Stimulated activated CD4-positive, alpha-beta T cell treated with anti-CD3 and anti-CD28 coated beads, Interleukin-1b, Interleukin-23, amount 100 ng/mL, for 1 hour (primary cell): ENCODE measurements at places on chromosomes 7 and 10.

DNA sequence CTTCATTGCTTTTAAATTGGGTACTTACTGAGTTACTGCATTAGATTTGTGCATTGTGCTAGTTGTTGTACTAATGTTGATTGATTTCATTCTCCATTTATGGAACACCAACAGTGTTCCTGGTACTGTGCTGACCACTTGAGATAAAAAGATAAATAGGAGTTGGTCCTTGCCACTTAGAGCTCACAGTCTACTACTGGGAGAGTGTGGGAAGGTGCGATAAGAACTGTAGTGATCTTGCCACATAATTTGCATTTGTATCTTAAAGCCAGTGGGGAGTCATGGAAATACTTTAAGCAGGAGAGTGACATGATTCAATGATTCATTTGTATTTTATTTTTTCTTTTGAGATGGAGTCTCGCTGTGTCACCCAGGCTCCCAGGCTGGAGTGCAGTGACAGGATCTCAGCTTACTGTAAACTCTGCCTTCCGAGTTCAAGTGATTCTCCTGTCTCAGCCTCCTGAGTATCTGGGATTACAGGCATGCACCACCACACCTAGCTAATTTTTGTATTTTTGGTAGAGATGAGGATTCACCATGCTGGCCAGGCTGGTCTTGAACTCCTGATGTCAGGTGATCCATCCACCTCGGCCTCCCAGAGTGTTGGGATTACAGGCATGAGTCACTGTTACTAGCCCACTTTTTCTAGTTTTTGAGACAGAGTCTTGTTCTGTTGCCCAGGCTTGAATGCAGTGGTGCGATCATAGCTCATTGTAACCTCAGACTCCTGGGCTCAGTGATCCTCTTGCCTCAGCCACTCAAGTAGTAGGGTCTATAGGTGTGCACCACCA is 51.2 kb upstream of the TMEM248 start:
- no peak for DNase-seq

- no peak for DNase-seq
Observed at GRCh38 chr7:48046458-48046857, 11.1 kb downstream of the C7orf57 start.

DNA sequence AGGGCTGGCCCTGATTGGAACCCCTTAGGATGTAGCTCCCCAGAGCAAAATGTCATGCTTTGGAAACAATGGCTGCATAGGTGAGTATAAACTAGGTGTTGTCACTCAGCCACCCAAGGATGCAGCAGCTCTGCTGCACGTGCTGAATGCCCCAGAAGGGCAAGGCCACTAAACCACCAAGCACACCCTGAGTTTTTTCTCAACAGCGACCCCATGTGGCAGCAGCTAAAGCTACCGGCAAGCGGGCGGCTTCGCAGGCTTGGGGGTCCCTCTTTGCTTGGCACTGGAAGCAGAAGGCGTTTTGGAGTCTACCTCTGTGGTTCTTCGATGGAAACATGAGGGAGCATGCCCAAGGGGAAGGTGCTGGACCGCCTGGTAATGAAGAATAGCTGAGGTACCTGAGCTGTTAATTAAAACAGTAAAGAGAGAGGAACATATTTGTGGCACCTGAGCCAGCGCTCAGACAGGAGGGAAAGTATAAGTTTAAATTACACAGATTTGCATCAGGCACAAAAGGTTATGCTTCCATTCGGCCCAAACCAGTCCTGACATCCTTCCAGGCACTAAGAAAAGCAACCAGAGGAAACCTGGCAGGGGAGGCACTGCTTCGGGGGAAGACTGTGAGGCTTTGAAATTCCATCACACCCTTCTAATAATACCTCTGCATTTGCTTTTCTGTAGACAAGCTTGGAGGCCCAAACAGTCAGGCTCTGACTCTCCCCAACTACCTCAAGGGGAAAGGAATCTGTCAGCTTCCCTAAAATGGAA is 152.1 kb downstream of the GFRA1 start:
- no peak for DNase-seq

- no peak for DNase-seq
Observed at GRCh38 chr10:131964298-131964697, 17.4 kb downstream of the BNIP3 start.

DNA sequence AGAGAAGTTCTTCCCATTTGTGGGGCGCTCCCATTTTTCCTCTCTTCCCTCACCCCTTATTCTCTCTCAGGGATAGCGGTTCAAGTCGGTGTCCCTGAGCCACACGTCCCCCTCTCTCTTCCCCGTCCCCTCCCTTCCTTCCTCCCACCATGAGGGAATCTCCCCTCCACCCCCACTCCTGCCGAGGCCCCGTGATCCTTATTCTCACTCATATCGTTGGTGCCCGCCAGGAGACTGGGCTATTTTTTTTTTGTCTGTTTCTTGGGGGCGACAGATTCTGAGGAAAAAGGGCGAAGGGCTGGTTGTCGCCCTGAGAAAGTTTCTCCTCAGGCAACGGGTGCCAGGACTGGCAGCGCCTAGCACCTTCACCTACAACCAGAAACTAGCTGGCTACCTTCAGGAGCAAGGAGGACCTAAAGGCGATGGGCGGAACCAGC is 723 bp downstream of the ZCWPW1 start:
- no peak for DNase-seq

DNA sequence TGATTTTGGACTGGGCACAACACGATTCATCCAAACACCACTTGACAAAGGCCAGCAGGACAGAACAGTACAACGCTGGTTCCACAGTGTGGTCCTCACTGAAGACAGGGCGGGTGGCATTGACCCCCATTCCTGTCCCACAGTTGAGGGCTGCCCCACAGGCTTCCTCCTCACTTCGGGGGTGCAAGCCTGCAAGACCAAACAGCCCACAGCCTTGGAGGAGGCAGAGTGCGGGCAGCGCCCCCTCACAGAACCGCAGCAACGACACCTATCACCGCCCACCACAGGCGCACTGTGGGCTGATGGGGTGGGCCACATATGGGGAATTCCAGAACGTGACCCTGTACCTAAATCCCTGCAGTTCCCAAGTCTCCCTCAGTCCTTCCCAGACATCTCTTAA is 70.6 kb downstream of the PTPRN2 start:
- DNase-seq, result no peak

DNA sequence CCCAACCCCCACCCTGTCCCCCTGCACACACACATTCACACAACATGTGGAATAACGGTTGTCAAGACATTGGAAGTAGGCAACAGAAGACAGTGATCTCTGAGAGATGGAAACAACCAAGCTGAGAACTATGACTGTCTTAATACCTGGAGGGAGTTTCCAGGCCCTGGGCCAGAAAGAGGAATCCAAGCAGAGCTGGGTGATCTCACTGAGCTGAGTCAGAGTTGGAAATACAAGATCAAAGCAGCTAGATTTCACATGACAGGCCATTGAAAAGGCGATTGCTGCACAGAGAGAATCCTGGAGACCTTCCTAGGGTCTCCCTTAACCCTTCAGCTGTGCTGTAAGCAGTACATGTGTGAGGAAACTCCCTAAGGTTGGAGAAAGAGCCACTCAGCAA is 165.8 kb upstream of the PRSS1 start:
- DNase-seq, result no peak

DNA sequence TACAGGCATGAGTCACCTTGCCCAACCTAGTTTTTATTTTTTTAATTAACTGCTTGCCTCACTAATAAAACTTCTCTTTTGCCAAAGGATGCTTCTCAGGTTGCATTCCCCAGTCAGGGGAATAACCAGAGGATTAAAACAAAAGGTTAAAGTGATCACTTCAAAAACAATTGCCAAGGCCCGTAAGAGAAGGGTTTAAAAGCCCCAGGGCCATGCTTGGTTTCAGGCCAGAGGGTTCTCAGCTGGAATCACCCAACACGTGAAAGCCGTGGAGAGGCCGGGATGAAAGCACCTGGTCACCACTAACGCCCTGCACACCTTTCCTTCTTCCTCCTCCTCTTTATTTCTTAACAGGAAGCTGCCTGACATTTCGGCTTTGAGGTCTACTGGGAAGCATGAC is 587.5 kb downstream of the PTPRN2 start:
- no peak for DNase-seq

DNA sequence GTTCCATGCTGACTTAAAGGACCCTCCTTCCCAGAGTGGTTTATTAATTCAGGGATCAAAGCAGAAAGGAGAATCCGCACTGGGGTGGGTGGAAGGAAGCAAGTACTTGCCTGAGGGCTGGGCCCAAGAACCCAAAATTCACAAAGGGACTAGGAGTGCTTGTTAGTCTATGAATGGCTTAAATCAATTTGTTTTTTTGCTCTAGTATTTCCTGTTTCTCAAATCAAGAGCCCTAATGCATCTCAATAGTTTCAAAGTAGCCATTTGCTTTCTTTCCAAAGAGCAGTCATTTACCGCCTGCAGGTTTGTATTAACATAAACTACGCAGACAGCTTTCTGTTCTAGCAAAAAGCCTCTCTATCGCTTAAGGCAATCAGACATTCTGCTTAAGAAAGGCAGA is 44.2 kb upstream of the SLC35G1 start:
- no peak for DNase-seq
